ENCODE measurements at places on chromosomes 4 and X. TPM values are rescaled to one million over a fixed set of nuclear protein-coding genes. Genes with fewer than 3 reads are reported as not detected.

The WAS gene
- 0.14 TPM for total RNA-seq

The UGT2B10 gene
- not detected for total RNA-seq

The PRKG2 gene
- 0.72 TPM for total RNA-seq

The TLR3 gene
- total RNA-seq: 1.7 TPM

The TASL gene
- not detected for total RNA-seq

The CLDN22 gene
- not detected for total RNA-seq

The APELA gene
- total RNA-seq: not detected

The POU4F2 gene
- total RNA-seq: not detected

The SYP gene
- total RNA-seq: 0.29 TPM

The HTATSF1 gene
- 36.8 TPM for total RNA-seq

The SRPX gene
- 64.6 TPM for total RNA-seq

The SCRG1 gene
- under 0.01 TPM for total RNA-seq

The TXK gene
- 0.29 TPM for total RNA-seq

The GABRB1 gene
- total RNA-seq: not detected

The ADH1A gene
- total RNA-seq: not detected

The G6PD gene
- 152 TPM for total RNA-seq

The PDGFRA gene
- 178 TPM for total RNA-seq

The MMRN1 gene
- total RNA-seq: not detected

The GAGE2A gene
- total RNA-seq: not detected
